ENCODE measurements at places on chromosomes 7 and 10.

DNA sequence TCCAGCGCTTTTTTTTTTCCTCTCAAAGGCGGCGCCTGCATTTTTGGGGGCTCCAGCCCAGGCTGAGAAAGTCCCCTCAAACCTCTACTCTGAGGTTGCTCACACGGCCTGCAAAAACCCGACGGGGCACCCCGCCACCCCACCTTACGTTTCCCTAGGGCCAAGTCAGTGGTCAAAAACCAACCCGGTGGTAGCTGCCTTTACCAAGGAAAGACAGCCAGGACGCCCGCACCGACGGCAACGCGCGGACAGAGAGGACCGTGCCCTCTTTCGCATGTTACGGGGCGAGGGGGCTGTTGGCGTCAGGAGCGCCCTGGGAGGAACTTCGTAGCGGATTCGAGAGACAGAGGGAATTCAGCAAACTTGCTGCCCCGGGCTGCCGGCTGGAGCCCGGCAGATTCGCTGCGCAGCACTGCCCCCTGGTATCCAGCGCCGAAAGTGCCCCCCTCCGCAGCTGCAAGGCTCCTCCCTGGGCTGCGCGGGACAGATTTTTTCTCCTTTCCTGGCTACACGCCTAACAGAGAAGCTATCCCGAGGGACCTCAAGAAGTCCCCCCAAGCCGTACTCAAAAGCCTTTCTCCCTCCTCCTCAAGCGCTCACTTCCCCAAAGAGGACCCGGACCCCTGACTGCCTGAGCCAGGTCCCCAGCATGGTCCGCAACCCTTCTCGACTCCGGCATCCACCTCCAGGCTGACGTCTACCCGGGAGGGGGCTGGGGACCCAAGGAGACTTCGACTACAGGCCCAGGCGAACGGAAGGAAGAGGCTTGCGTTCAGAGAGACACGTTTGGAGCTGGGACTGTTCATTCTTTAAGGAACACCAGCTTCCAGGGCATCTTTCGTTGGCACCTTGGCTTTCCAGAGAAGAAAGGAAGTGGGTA lies 27.7 kb upstream of the VAX1 start:
- DNase-seq, result no peak

DNA sequence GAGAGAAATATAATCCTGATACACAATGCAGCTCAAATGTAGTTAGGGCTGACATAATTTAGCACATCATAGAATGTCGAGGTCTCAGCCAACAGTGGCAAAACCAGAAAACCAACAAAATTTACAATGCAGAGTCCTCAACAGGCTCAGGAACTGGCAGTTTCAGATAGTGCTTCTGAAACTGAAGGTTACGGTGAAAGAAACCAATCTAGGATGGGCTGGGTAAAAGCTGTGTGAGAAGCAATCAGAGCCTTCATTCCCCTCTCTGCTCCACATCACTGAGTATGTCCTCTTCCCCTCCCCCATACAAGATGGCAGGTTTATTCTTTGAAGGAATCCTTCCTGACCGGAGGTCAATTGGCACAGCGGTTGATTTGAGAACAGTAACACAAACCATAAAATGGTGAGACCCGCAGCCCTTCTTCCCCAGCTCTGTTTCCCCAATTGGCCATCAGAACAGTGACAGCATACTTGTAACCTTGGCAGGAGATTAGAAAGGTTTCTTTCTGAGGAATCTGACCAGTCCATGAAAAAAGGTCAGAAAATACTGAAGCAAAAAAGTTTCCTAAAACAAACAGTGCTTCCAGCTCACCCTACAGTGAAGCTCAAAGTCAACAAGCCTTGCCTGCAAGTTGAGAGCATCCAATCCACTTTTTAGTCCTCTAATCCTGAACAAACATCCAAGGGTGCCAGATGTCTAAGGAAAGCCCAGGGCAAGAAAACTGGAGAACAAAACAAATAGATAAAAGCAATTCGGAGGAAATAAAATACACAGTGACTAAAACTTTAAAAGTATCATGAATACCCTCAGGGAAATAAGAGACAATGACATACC lies 53.9 kb upstream of the IL6 start:
- no peak for DNase-seq

DNA sequence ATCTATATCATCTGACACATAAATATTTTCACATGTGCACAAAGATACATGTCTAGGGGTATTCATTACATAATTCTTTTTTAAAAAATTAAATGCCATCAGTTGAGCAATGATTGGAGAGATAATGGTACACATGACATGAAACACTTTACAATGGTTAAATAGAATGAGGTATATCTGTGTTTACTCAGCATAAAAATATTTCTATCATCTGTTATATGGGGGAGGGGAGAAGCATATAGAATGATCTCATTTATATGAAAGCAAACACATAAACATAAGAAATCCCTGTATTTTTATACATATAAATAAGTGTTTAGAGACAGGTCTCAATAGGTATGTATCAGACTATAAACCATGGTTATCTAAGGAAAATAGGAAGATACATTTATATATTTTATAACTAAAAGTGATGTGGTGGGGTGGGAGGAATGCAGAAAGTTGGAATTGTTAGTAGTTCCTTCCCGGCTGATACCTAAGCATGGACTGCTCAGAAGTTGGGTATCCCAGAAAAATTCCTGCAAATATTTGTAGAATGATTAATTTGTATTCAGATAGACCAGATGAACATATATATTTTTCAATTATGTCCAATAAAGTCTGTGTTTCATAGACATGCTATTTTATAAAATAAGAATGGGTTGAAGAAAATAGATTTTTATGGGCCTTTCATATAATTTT lies 75.1 kb downstream of the SHOC2 start:
- DNase-seq, result no peak

DNA sequence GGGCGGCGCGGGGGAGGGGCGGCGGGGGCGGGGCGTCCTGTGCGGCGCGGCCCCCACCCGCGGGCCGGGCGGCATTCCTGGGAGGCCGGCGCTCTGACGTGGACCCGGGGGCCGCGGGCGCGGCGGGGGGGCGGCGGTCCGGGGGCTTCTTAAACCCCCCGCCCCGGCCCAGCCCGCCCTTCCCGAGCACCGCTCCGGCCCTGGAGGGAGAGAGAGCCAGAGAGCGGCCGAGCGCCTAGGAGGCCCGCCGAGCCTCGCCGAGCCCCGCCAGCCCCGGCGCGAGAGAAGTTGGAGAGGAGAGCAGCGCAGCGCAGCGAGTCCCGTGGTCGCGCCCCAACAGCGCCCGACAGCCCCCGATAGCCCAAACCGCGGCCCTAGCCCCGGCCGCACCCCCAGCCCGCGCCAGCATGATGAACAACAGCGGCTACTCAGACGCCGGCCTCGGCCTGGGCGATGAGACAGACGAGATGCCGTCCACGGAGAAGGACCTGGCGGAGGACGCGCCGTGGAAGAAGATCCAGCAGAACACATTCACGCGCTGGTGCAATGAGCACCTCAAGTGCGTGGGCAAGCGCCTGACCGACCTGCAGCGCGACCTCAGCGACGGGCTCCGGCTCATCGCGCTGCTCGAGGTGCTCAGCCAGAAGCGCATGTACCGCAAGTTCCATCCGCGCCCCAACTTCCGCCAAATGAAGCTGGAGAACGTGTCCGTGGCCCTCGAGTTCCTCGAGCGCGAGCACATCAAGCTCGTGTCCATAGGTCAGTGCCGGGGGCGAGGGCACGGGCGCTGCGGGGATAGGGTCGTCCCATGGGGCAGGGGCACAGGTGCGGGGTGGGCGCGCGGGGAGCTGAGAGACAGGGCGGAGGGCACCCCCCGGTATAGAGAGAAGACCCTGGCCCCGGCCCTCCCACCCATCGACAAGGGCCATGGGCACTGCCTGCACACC lies at the start of gene FLNC:
TSS of gene FLNC (plus strand) at position 176 of the 947 bp plus-strand sequence. CDS start at position 408, 232 bp downstream.
- peak; percentile 24 for DNase-seq

GRCh38 chr10:77043420-77043763 lies 594.2 kb downstream of the KCNMA1 start:
- no peak for DNase-seq

- no peak for DNase-seq
These were observed 4.4 kb upstream of the ITGB8 start for GRCh38 chr7:20326342-20326741.

GRCh38 chr10:52257692-52258075 lies 56.4 kb upstream of the DKK1 start:
- no peak for DNase-seq

DNA sequence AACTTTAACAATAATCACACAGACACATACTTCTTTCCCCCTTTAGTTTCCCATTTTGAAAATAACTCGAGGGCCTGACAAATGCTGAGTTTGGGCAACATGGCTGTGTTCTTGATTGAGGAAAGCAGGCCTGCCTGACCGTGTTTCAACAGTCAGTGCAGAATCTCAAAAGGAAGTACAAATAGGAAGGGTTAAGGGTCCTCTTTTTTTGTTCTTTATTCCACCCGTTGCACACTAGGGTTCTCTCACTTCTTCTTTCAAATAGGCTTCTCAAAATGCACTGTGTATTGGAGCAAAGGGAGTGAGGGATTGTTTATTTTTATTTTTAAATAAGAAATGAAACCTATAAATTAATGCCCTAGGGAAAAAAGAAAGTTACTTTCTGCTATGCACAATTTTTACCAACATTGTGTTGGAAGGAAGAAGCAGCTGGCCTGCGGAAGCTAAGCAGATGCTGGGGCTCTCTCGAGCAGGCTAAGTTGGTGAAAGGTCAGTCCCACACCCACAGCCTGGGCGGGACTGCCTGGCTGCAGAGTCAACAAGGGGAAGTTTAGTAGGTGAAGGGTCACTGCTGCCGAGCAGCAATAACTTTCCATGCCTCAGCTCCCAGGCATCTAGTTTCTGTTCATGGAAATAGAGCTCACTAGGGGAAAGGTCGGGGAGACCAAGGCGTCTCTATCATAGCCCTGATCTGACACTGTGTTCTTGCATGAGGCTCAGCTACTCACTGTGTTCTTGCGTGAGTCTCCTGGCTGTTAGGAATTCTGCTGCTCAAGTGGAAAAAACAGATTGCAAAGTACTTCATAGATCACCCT lies 12.2 kb upstream of the PDK4 start:
- DNase-seq, result no peak

DNA sequence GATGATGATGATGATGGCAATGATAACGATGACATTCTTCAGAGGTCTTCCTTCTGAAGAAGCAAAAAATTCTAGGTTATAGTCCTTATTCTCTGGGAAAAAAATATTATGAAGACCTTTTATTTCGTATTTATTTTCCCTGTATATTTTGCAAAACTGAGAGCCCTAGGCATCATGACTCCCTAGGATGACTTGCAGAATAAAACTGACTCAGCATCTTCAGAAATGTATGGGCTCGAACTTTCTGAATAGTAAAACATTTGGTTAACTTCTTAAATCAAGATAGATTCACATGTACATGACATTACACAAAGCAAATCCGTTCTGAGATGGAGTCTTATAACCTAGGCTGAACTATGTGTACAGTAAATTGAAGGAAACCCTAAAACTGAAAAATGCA lies 29.4 kb downstream of the DKK1 start:
- no peak for DNase-seq

DNA sequence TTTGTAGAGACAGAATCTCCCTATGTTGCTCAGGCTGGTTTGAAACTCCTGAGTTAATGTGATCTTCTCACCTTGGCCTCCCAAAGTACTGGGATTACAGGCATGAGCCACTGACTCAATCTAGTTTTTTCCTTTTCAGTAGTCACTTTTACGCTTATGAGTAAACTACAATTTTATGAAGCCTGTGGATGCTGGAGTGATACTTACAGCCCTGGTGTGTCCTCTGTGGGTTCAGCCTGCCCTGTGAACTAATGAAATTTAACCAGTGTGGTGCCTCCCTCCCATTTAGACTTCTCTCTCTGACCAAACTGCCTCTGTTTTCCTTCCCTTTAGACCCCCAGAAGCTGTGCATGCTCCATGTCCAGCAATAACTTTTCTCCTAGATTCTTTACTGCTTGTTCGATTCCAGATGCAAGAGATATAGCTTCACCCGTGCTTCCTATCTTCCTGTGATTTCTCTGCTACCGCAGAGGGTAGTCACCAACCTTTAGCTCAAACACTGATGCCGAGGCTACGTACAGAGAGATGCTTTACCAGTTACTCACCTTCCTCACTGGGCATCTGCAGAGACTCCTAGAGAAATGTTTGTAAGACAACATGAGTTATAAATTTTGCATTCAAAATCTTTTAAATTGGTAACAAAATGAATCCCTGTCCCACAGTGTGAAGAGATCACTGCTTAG lies 90.8 kb downstream of the KIAA1217 start:
- DNase-seq, result no peak

DNA sequence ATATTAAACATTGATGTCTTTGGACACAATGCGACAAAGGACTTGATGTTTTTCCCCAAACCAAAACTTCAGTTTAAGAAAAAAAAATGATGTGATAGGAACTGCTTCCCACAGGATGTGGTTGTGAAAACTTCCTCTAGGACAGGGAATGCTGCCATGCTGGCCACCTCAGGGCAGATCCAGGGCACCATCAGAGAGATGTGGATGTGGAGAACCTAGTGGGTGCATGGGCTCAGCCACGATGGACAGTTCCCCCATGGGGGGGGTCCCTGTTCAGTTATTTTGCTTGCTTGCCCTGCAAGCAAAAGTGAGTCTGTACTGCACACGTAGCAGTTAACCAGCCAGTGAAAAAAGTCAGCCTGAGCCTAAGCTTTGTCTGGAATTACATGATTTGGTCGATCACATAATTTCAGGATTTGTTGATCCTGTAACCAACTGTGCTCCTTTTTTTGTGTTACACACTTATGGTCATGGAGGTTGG lies 36.3 kb downstream of the LAMB4 start:
- no peak for DNase-seq

- no peak for DNase-seq
These were observed 2.8 kb downstream of the EEPD1 start for GRCh38 chr7:36155811-36156361.

DNA sequence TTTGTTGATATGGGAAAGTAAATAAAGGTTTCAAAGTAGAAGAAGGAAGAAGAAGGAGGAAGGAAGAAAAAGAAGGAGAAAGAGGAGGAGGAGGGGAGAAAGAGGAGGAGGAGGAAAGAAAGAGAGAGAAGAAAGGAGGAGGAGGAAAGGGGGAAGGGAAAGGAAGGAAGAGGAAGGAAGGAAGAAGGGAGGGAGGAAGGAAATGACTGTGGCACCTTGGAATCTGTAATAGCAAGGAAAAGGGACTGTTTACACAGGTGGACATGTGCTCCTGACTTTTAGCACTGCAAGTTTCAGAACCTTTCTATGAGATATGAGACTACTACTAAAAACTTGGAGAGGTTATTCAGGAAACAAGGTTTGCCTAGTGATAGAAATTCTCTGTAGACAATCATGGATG lies 153.2 kb downstream of the BTAF1 start:
- no peak for DNase-seq

- DNase-seq, result no peak
These were observed 4.4 kb downstream of the BICC1 start for GRCh38 chr10:58517081-58517480.

DNA sequence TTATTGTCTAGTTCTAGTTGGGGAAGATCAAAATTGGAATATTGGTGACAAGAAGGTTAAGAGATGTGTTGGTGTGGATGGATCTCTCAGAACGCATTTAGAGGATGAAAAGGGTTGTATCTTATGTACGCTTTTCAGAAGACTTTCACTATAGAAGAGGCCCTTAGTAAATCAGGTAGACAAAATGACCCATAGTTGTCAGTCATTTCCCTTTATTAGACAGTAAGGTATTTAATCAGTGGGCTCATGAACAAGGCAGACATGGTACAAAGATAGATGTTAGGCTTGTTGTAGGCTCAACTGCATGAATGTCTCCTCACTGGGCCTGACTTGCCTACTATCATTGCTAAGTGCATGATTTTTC lies 359.2 kb downstream of the PHF14 start:
- DNase-seq, result no peak
